ENCODE measurements at places on chromosomes 6 and 20.

DNA sequence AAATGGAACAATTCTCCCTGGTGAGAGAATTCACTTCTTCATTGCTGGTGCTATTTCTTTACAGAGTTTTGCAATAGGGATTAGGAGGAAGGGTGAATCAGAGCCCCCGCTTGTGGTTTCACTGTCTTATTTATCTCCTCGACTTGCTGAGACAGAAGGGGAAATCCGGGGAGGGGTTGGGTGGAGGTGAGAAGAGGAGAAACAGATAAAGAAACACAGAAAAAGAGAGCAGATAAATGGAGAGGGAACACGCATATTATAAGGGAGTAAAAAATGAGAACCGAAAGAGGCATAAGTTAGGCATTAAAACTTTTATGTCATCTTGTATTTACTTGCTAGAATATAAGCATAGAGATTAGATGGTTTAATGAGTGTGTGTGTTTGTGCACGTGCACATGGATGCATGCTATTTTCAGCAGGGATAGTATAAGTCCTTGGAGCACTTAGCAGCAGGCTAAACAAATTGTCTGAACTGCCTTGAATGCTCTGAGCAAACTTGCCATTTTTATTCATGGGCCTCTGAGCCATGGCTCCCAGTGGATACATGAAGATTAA is 105.0 kb downstream of the OLIG3 start:
- peak; percentile 83 for DNase-seq

GRCh38 chr20:6611911-6612605 is 155.4 kb upstream of the BMP2 start:
- DNase-seq = no peak

DNA sequence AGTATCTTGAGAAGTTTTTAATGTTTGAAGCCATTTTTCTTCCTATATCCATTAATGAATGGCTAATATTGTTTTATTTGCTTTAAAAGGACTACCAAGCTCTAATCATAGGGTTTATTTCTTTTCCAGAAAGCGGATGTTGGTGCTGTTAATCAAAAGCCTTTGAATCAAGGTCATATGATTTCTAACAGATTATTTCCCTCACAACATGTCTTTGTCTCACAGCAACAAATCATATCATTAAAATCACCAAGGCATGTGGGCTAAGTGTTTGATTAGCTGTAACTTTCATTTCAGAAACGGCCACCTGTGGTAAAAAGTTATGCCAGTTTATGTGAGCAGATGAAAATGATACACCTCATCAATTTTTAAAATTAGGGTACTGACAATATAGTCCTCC is 21.7 kb downstream of the TRAF3IP2 start:
- no peak for DNase-seq

DNA sequence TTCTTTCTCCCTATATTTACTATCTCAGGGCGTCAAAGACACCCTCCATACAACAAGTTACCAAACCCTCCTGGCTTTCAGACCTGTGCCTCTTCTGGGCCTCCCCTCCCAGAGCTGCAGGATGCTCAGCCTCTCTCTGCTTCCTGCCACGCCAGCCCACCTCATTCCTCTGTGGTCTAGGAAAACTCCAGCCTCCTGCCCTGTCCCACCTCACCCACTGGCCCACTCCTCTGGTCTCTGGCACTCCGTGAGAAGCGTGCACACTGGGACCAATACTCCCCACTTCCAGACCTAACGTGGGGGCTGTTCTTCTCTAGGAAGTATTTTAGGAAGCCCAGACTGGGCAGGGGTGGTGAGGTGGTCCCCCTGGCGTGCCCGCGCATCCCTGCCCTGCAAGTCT is 9.7 kb downstream of the AGPAT4 start:
- no peak for DNase-seq

DNA sequence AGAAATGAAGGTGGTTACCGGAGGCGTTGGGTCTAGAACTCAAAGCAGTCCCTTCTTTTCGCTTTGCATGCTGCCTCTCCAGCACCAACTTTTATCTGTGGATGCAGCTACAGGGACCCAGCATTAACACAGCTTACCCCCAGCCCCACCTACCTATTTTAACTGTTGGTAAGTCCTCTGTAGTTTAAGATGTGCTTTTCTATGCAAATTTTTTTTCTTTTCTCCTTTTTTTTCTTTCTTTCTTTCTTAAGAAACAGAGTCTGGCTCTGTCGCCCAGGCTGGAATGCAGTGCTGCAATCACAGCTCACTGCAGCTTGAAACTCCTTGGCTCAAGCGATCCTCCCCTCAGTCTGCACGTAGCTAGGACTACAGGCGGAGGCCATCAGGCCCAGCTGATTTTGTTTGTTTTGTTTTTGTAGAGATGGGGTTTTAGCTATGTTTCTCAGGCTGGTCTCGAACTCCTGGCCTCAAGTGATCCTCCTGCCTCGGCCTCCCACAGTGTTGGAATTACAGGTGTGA is 6.5 kb upstream of the USP45 start:
- DNase-seq = no peak

GRCh38 chr20:61424628-61425420 is 172.8 kb downstream of the CDH4 start:
- DNase-seq = no peak

- no peak for DNase-seq
These were observed 145.9 kb downstream of the IMPG1 start for GRCh38 chr6:75926293-75927168.

DNA sequence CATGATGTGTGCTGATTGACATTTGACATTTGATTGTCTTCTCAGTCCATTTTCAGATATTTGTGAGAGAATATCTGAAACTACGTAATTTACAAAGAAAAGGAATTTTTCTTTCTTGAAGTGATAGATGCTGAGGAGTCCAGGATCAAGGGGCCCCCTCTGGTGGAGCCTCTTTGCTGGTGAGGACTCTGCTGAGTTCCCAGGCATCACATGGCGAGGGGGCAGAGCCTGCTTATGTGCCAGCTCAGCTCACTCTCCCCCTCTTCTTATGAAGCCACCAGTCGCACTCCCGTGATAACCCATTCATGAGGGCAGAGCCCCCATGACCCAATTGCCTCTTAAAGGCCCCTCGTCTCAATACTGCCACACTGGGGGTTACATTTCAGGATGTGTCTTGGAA is 91.3 kb downstream of the RPP40 start:
- DNase-seq = no peak

GRCh38 chr6:78746457-78746856 is 120.9 kb upstream of the IRAK1BP1 start:
- no peak for DNase-seq

GRCh38 chr6:137832110-137832509 is 34.9 kb upstream of the TNFAIP3 start:
- DNase-seq = no peak

- no peak for DNase-seq
These were observed 47.1 kb downstream of the SNAI1 start for GRCh38 chr20:50029697-50030461.

DNA sequence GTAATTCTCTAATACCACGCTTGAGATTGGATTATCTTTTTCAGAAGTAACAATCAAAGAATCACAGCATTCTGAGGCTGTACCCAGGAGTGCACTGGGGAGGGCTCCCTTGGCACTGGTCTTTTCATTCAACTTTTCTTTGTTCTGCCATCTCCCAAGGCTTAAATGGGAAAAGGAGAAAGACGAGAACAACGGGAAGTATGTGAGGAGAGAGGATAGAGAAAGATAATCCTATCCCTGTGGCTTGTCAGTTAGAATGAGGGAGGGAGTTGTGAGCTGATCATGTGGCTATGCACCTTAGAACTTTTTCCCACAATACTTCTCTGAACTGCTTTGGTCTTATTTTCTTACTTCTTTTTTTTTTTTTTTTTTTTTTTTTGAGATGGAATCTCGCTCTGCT is 83.1 kb downstream of the CAP2 start:
- no peak for DNase-seq

GRCh38 chr6:12101048-12101447 is 88.9 kb downstream of the HIVEP1 start:
- DNase-seq = no peak

GRCh38 chr6:96391776-96392360 is 129.7 kb upstream of the UFL1 start:
- no peak for DNase-seq

DNA sequence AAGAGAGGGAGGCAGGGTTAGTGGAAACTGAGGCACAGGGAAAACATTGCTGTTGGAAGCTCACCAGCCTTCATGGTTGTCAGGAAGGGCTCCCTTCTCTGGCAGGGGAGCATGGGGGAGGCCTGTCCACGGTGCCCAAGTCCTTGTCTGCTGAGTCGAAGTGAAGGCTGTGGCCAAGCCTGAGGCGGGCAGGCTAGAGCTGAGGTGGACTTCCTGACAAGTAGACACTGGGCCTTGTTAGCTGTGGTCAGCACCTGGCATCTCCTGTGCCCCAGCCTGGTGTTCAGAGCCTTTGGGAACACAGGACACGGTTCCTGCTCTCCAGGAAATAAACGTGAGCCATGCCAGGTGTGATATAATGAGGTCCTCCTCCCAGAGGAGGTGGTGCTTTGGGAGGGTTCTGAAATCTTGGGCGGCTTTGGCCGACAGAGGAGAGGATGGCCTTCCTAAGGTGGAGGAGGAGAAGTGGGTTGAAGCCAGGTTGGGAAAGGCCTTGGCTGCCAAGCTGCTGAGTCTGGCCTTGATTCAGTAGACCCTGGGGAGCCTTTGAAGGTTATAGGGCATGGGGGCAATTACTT is 138.4 kb upstream of the RNF24 start:
- no peak for DNase-seq

DNA sequence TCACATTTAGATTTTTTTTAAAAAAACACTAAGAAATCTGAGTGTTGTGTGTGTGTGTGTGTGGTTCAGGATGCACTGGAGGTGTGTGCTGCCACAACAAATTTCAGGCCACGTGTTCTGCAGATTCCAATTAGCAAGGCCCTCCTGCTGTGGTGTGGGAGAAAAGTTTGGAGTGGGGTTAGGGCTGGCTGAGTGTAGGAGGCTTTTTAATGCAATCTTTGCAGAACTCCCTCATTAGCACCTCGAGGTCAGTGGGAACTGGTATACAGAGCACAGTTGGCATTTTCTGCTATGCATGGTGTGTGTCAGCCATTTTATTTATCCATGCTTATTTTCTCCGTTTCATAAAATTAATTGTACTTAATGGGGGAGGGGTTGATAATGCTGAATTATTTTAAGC is 187.6 kb downstream of the SOX4 start:
- no peak for DNase-seq

- DNase-seq = no peak
These were observed 253.8 kb downstream of the BMP7 start for GRCh38 chr20:57012691-57013090.

DNA sequence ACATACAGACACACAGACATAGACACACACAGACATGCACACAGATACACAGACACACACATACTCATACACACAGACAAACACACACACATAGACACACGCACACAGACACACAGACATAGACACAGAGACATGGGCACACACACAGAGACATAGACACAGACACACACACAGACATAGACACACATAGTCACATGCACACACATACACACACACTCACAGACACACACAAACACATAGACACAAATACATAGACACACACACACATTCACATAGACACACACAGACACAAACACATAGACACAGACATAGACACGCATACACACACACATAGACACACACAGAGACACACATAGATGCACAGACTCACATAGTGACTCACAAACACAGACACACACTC is 13.5 kb downstream of the FOXF2 start:
- no peak for DNase-seq

DNA sequence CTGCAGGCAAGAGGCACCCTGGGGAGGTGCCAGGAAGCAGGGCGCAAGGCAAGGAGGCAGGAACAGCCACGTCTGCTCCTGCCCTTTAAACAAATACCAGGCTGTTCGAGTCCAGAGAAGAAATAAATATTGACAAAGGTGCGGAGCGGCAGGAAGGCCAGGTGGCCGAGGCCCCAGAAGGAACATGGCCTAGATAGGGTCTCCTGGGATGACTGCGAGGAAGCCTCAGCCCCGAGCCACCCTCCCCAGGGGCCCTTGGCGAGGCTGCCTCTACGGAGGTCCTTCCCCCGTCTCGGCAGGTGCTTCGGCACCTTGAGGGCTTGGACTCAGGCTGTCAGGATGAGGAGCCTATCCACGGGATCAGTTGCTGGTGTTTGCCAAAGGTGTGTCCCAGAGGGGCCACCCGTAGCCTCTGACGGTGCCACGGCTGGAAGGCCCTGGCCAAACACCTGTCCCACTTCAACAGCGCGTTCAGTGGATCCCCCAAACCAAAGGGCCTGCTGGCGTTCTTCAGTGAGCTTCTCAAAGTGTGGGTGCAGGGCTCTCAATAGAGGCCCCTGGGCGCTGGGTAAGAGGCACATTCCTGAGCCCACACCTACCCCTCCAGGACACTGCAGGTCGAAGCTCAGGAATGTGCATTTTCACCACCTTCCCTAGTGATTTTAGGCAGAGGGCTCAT is 39.8 kb downstream of the SNX5 start:
- DNase-seq = no peak

DNA sequence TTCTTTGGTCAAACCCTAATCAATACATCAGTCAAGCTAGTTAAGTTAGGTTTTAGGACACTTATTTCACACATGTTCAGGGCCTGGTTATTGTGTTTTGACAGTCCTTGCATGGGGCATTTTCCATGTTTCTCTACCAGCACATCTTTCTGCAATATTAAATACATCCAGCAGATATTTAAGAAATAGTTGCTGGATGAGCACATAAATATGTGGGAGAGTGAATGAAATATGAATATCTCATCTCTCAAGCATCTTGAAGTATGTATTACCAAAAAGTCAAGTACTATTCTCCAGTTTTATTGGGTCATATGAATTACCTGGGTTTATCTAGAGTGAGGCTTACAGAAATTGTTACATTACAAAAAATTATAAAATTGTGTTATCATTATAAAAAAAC is 621.9 kb upstream of the GJE1 start:
- no peak for DNase-seq

DNA sequence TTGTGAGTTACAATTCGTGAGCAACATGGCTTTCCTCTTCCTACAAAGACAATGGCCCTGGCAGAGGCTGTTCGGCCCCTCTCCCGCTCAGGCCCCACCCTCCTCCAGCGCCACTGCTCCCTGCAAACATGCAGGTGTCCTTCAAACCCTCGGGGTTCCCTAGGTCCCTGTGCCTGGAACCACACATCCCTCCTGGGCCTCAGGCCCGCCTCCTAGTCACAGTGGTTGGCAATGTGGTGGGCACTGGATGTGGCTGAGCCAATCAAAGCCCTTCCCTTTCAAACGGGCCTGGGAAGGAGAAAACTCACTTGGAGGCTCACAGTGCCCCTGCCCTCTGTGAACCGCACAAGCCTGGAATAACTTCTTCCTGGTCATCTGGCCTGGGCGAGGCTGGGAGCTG is 147.2 kb downstream of the TFAP2C start:
- no peak for DNase-seq

DNA sequence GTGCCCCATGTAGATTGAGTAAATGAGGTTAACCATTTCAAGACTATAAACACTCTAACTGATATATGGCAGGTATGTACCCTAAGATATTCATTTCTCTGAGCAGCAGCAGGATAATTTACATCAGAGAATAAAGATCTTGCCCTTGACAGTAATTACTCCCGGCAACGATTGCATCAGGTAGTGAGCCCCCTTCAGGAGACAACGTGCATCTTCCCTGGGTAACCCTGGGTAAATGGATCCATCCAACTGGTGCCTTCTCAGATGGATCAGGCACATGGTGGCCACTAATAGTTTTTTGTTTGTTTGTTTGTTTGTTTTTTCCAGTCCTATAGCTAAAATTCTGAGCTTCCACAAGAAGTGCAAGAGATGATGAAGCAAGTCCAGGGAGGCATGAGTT is 469.4 kb upstream of the SLC35B3 start:
- DNase-seq = no peak

GRCh38 chr20:60897976-60898375 is 354.1 kb upstream of the CDH4 start:
- no peak for DNase-seq

- DNase-seq = peak; percentile 5
These were observed 674 bp downstream of the NRSN1 start for GRCh38 chr6:24126586-24127192.

- DNase-seq = no peak
These were observed 47.1 kb downstream of the ZMYND8 start for GRCh38 chr20:47309394-47309793.
